ENCODE measurements at places on chromosomes 12 and 14. TPM values are rescaled to one million over a fixed set of nuclear protein-coding genes. Genes with fewer than 3 reads are reported as not detected.
A peak's percentile ranks its signal among the peaks of the same experiment; 100 is the strongest.

DNA sequence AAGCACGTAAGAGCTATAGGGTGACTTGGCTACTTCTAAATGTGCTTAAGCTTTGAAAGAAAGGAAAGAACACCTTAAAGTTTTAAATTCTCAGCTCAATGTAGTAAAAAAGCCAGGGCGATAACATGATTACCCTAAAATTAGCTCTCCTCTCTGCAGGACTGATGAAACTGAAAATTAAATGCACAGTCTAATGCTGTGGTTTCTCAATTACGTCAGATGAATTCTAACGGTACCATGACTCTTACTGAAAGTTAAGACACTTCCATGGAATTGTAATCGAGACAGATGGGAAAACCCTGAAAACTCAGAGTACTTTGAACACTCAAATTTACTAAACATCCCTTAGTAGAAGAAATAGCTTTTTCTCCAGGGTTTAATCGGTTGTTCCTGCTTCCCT lies 25.9 kb upstream of the PRKD1 start:
- no peak for DNase-seq

HSPB8 gene
- 150 TPM for total RNA-seq

GRCh38 chr12:5480938-5481303 lies 49.0 kb downstream of the NTF3 start:
- DNase-seq = peak; percentile 39

KCNH5 gene
- 0.21 TPM for total RNA-seq

DNA sequence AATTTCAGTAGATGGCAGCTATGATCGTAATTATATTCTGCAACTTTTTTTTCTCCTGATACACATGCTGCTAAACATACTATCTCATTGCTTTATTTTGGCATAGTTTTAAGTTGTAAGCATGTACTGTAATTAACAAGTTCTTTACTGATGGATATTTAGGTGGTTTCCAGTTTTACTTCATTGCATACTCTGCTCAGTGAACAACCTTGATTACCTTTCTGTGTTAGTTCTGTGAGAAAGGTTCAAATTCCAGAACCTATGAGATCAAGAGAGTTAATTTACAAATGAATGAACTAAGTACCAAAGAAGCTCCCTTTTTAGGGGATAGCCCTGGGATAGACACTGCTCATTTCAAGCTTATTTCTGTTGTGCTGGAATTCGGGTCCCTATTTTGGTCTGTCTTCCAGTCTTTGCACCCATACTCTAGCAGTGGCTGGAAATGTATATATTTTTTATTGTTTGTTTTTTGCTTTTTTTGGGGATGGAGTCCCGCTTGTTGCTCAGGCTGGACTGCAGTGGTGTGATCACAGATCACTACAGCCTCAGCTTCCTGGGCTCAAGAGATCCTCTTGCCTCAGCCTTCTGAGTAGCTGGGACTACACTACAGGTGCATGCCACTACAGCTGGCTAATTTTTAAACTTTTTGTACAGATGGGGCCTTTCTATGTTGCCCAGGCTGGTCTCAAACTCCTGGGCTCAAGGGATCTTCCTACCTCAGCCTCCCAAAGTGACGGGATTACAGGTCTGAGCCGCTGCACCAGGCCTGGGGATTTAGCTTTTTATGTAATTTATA lies 10.6 kb downstream of the PAPOLA start:
- no peak for DNase-seq

- peak; percentile 80 for DNase-seq
Measured at GRCh38 chr12:86697916-86698640, 441.9 kb upstream of the MGAT4C start.

CCDC197 gene
- not detected for total RNA-seq

MANSC4 gene
- total RNA-seq = not detected

Data from tongue (tissue), 3 donors.